Neural crest cell (in vitro differentiated cells): ENCODE measurements at places on chromosomes 5 and 9. TPM values are rescaled to one million over a fixed set of nuclear protein-coding genes. Genes with fewer than 3 reads are reported as not detected.

- DNase-seq: peak; percentile 73
Measured at GRCh38 chr5:35926389-35927051, 11.9 kb downstream of the CAPSL start.

- no peak for DNase-seq
Measured at GRCh38 chr5:179623906-179624741, 653 bp upstream of the HNRNPH1 start.

- DNase-seq: peak; percentile 59
Measured at GRCh38 chr5:168291342-168291963, at the start of gene WWC1. WWC1 (plus strand) TSS chr5:168291645; CDS start chr5:168292153, 508 bp downstream.

- DNase-seq: no peak
Measured at GRCh38 chr5:1064383-1065142, 47.3 kb downstream of the SLC12A7 start.

DNA sequence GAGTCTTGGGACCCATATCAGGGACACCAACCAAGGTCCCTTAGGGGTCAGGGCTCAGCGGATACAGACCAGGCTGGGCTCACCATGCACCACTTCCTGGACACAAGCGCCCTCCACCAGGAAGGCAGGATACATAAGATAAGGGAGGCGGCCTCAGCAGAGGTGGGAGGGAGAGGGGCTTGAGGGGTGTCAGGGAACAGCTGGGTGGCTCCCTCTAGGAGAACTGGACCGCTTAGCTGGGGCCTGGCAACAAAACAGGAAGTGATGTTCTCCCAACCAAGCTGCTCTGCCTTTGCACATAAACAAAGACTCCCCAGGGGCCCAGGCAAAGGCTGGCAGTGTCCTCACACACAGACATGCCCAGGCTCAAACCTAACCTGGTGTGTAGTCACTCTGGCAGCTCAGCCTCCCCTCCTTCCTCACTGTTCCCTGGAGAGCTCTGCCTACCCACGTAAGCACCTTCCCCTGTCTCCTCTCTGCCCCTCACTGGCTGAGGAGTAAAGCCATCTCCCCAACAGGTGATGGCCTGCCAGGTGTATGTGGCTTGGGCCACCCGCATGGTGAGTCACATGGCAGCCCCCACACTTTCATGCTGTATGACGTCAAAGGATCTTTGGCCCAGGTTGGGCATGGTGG, 5.8 kb upstream of the BICD2 start:
- DNase-seq: no peak

GRCh38 chr5:113404269-113404668, 30.5 kb downstream of the TSSK1B start:
- DNase-seq: no peak

DNA sequence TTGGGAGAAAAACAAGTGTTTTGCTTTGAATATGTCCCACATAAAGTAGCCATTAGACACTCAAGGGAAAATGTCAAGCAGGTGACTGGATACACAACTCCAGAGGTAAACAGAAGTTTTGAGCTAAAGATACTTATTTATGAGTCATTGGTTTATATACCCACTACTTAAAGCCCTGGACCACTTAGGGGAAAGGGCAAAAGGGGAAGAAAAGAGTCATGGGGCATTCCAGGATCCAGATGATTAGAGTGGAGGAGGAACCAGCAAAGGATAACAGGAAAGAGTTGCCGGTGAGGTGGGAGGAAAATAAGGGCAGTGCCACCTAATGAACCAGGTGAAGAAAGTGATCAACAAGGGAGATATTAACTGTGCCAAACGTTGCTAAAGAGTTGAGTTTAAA, 254.2 kb upstream of the NR4A3 start:
- no peak for DNase-seq

- DNase-seq: peak; percentile 6
Measured at GRCh38 chr9:36479101-36479500, 79.0 kb upstream of the RNF38 start.

- DNase-seq: no peak
Measured at GRCh38 chr5:169653091-169653490, 16.0 kb downstream of the DOCK2 start.

The ZDHHC11 gene
- 14.5 and 17.2 TPM in 2 replicates for total RNA-seq
